ENCODE measurements at places on chromosomes 2 and 18. TPM values are rescaled to one million over a fixed set of nuclear protein-coding genes. Genes with fewer than 3 reads are reported as not detected.

DNA sequence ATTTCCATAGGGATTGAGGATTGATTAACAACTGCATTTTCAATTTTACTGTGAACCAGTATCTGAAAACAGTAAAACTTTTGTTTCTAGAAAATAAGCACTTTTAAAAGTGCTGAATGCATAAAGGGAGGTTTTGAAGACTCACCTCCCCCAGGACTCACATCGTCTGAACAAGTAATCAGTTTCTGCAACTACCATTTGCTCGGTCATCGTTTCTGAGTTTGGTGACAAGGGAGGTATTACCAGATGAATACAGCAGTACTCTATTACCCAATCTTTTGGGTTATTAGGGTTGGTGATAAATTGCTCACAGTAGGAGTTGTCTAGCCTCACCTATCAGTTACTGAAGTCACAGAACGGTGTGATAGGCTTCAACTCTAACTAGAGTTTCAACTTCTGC is 234.5 kb upstream of the FN1 start:
- no peaks in the 10 kb centered on the region for H3K36me3 ChIP-seq
- H3K27me3 ChIP-seq: no peaks in the 10 kb centered on the region
- H3K4me3 ChIP-seq: no peak overlapping the region
- no peak for DNase-seq
- H3K4me1 ChIP-seq: peaks cover 4% of the 10 kb centered on the region

- H3K27ac ChIP-seq: no peak overlapping the region
- no peaks in the 10 kb centered on the region for H3K36me3 ChIP-seq
- H3K4me1 ChIP-seq: no peaks in the 10 kb centered on the region
- no peak for DNase-seq
- H3K27me3 ChIP-seq: no peaks in the 10 kb centered on the region
Observed at GRCh38 chr2:133004623-133005022, 334.6 kb upstream of the LYPD1 start.

GRCh38 chr2:237134321-237135230 is 48.9 kb downstream of the COPS8 start:
- H3K4me3 ChIP-seq: no peak overlapping the region
- no peaks in the 10 kb centered on the region for H3K27me3 ChIP-seq
- no peaks in the 10 kb centered on the region for H3K36me3 ChIP-seq
- H3K27ac ChIP-seq: no peak overlapping the region
- H3K4me1 ChIP-seq: no peaks in the 10 kb centered on the region

ATP6V1B1 gene
- not detected for total RNA-seq

STPG4 gene
- 0.83 TPM for total RNA-seq

- H3K4me1 ChIP-seq: no peaks in the 10 kb centered on the region
- H3K4me3 ChIP-seq: no peak overlapping the region
- DNase-seq: no peak
Observed at GRCh38 chr2:162328424-162329157, 10.1 kb upstream of the IFIH1 start.

CNTNAP5 gene
- not detected for total RNA-seq

GRCh38 chr2:30072250-30072842 is 74.5 kb upstream of the YPEL5 start:
- peaks cover 65% of the 10 kb centered on the region for H3K27me3 ChIP-seq
- no peak overlapping the region for H3K27ac ChIP-seq
- DNase-seq: peak; percentile 85
- H3K4me1 ChIP-seq: no peaks in the 10 kb centered on the region
- no peak overlapping the region for H3K4me3 ChIP-seq

DNA sequence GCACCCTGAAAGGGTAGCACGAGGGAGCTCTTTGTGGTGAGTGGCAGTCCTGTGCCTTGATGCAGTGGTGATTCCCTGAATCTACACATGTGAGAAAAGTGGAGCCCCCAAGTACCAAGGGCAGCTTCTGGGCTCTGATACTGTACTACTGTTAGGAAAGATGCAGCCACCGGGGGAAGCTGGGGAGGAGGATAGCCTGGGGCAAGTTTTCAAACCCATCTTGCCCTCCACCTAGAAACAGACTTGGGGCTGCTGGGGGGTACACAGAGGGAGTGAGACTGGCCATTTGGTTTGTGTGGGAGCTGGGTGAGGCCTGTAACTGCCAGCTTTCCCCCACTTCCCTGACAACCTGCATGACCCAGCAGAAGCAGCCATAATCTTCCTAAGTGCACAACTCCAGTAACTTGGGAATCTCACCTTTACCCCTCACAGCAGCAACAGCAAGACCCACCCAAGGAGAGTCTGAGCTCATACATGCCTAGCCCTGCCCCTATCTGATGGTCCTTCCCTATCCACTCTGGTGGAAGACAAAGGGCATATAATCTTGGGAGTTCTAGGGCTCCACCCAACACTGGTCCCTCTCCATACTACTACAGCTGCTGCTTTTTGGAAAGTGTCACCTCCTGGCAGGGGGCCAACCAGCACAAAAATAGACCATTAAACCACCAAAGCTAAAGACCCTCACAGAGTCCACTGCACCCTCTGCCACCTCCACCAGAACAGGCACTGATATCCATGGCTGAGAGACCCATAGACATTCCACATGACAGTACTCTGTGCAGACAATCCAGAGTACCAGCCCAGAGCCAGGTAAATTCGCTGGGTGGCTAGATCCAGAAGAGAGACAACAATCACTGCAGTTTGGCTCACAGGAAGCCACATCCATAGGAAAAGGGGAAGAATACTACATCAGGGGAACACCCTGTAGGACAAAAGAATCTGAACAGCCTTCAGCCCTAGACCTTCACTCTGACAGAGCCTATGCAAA is 8.2 kb downstream of the MALL start:
- no peaks in the 10 kb centered on the region for H3K27me3 ChIP-seq
- H3K4me3 ChIP-seq: no peak overlapping the region
- no peak for DNase-seq
- H3K27ac ChIP-seq: peak overlapping the region; percentile 6
- H3K4me1 ChIP-seq: peaks cover 32% of the 10 kb centered on the region

- DNase-seq: no peak
- H3K27ac ChIP-seq: no peak overlapping the region
- peaks cover 13% of the 10 kb centered on the region for H3K4me1 ChIP-seq
- H3K36me3 ChIP-seq: peaks cover 31% of the 10 kb centered on the region
Observed at GRCh38 chr18:3466872-3467271, 16.9 kb downstream of the TGIF1 start.

- no peak overlapping the region for H3K4me3 ChIP-seq
- no peaks in the 10 kb centered on the region for H3K4me1 ChIP-seq
- no peak for DNase-seq
- H3K36me3 ChIP-seq: no peaks in the 10 kb centered on the region
Observed at GRCh38 chr2:176370467-176371171, 101.4 kb downstream of the MTX2 start.

HRH4 gene
- 0.10 TPM for total RNA-seq

DNA sequence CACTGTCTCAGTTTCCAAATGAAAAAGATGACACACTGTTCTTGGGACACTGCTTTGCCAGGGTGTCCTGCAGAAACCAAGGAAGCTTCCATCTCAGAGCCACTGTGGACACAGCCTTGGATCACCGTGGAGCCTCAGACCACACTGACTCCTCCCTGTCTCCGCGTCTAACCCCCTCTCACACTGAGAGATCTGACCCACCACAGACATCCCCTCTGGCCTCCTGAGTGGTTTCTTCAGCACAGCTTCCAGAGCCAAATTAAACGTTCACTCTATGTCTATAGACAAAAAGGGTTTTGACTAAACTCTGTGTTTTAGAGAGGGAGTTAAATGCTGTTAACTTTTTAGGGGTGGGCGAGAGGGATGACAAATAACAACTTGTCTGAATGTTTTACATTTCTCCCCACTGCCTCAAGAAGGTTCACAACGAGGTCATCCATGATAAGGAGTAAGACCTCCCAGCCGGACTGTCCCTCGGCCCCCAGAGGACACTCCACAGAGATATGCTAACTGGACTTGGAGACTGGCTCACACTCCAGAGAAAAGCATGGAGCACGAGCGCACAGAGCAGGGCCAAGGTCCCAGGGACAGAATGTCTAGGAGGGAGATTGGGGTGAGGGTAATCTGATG is 113.4 kb upstream of the PKDCC start:
- H3K36me3 ChIP-seq: no peaks in the 10 kb centered on the region
- no peak for DNase-seq
- H3K27me3 ChIP-seq: no peaks in the 10 kb centered on the region
- H3K4me3 ChIP-seq: no peak overlapping the region
- H3K27ac ChIP-seq: peak overlapping the region; percentile 74

AKAIN1 gene
- total RNA-seq: not detected

DNA sequence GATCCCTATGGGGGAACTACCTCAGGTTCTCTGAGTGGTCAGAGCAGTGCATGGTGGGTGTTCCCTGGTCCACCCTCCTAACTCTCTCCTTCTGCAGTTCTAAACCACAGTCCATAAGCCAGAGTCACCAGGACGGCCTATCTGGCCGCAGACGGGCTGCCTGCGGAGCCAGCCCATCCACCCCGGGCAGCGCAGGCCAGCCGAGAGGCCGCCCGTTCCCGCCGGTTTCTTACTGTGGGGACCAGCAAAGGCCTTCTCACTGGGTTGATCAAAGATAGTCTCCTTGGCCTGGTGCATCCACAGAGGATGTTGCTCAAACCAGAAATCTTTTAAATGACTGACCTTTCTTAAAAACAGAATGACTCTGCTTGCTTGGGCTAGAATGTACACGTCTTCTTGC is 9.6 kb upstream of the CHST10 start:
- H3K27ac ChIP-seq: no peak overlapping the region
- no peaks in the 10 kb centered on the region for H3K36me3 ChIP-seq
- DNase-seq: no peak
- peaks cover 6% of the 10 kb centered on the region for H3K4me1 ChIP-seq
- peaks cover 62% of the 10 kb centered on the region for H3K27me3 ChIP-seq

EHD3 gene
- total RNA-seq: 0.86 TPM

CHRND gene
- total RNA-seq: not detected

DNA sequence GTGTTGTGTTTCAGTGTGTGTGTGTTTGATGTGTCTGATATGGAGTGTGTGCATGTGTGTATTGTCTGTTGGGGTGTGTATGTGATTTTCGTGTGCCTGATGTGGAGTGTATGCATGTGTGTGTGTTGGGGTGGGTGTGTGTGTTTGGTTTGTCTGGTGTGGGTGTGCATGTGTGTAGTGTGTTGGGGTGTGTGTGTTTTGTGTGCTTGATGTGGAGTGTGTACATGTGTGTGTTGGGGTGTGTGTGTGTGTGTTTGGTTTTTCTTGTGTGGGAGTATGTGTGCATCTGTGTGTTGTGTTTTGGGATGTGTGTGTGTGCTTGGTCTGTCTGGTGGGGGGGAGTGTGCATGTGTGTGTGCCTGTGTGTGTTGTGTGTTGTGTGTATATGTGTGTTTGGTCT is 247.4 kb upstream of the ST6GAL2 start:
- H3K27me3 ChIP-seq: no peaks in the 10 kb centered on the region
- no peak for DNase-seq
- no peak overlapping the region for H3K27ac ChIP-seq
- H3K4me3 ChIP-seq: no peak overlapping the region
- H3K36me3 ChIP-seq: no peaks in the 10 kb centered on the region

UGT1A5 gene
- total RNA-seq: not detected

MYO5B gene
- total RNA-seq: 26.7 TPM

- peaks cover 82% of the 10 kb centered on the region for H3K36me3 ChIP-seq
- H3K4me3 ChIP-seq: no peak overlapping the region
- DNase-seq: no peak
- no peaks in the 10 kb centered on the region for H3K4me1 ChIP-seq
Observed at GRCh38 chr18:12960853-12961397, 13.1 kb downstream of the SEH1L start.

CSRNP3 gene
- 0.33 TPM for total RNA-seq

GRCh38 chr2:30272761-30273573 is 41.6 kb downstream of the LBH start:
- peak overlapping the region; percentile 19 for H3K27ac ChIP-seq
- H3K4me3 ChIP-seq: no peak overlapping the region
- no peaks in the 10 kb centered on the region for H3K27me3 ChIP-seq
- peaks cover 28% of the 10 kb centered on the region for H3K4me1 ChIP-seq

CGREF1 gene
- 10.9 TPM for total RNA-seq

DNA sequence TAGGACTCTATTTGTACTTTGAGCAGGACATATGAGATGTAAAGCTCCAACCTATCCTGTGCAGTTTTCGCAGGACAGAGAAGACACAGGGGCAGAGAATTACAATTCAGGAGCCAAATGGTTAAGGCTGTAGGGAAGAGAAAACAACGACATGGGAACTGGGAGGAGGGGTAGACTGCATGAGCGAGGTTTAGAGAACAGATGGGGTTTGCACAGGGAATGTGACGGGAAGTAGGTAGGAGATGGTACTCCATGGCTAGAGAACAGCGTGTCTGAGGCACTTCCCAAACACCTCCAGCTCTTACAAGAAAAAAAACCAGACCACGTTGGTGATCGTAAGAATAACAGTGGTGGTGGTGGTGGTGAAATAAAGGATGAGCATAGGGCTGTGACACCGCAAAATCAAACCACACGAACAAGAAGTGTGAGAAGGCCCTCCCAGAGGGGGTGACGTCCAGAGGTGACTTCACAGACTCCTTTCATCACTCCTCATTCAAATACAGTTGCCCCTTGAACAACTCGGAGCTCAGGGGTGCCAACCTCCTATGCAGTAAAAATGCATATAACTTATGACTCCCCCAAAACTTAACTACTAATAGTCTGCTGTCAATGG is 92.7 kb downstream of the FARSB start:
- H3K27me3 ChIP-seq: no peaks in the 10 kb centered on the region
- no peak for DNase-seq
- peaks cover 7% of the 10 kb centered on the region for H3K4me1 ChIP-seq

GRCh38 chr2:26692279-26692896 is at the start of gene KCNK3:
TSS of gene KCNK3 (plus strand) at chr2:26692722. CDS start at chr2:26692876, 154 bp downstream.
- H3K4me3 ChIP-seq: no peak within 1 kb of the TSS
- peaks cover 11% of the 10 kb centered on the region for H3K4me1 ChIP-seq
- no peak within 1 kb of the TSS for H3K27ac ChIP-seq

DNA sequence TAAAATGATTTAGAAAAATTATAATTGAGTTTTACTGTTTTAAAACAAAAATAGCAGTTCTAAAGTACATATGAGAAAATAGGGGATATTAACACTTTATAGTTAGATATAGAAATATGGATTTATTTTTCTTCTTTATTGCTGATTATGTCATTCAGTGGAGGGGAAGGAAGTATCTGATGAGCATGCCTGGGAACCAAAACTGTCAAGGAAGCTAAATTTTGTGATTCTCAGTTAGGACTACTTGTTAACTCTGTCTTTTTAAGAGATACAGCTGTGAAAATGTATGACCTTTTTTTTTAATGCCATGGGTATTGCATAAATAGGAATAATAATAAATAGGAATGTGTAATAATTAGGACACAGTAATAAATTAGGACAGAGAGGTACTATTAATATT is 44.8 kb downstream of the ITGAV start:
- H3K4me3 ChIP-seq: no peak overlapping the region
- peaks cover 11% of the 10 kb centered on the region for H3K4me1 ChIP-seq
- DNase-seq: no peak
- no peaks in the 10 kb centered on the region for H3K27me3 ChIP-seq
- peaks cover 15% of the 10 kb centered on the region for H3K36me3 ChIP-seq

CAPN14 gene
- total RNA-seq: not detected
